ENCODE measurements at places on chromosomes 12 and 14. TPM values are rescaled to one million over a fixed set of nuclear protein-coding genes. Genes with fewer than 3 reads are reported as not detected.

The LRP1-AS gene
- total RNA-seq, result not detected

The MAP3K9 gene
- total RNA-seq, result not detected

The MUCL1 gene
- total RNA-seq, result not detected

The TDRD9 gene
- total RNA-seq, result 1.1 TPM

The PA2G4 gene
- 84.4 TPM for total RNA-seq

The PPP1R1A gene
- total RNA-seq, result 254 TPM

The ZC3H10 gene
- total RNA-seq, result 3.4 TPM

The LMNTD1 gene
- total RNA-seq, result not detected

The PLBD2 gene
- total RNA-seq, result 31.8 TPM

The CLEC12A gene
- total RNA-seq, result not detected

The CTSG gene
- 4.8 TPM for total RNA-seq

The ALDH1L2 gene
- total RNA-seq, result 7.0 TPM

The KIF21A gene
- total RNA-seq, result 24.9 TPM

The AKAP6 gene
- 0.94 TPM for total RNA-seq

The PTPRB gene
- 53.1 TPM for total RNA-seq

The PLCZ1 gene
- total RNA-seq, result not detected

The FAM234B gene
- total RNA-seq, result 5.9 TPM

The ASCL1 gene
- not detected for total RNA-seq

The KRT1 gene
- not detected for total RNA-seq

The KLRC2 gene
- not detected for total RNA-seq

The THAP2 gene
- total RNA-seq, result 2.4 TPM

The EFS gene
- 9.2 TPM for total RNA-seq

The KRT78 gene
- not detected for total RNA-seq

The C12orf42 gene
- total RNA-seq, result not detected

The RFX4 gene
- not detected for total RNA-seq

The LRRC43 gene
- total RNA-seq, result 1.3 TPM

The RTN1 gene
- 92.9 TPM for total RNA-seq

The DEPDC4 gene
- total RNA-seq, result 2.0 TPM

The IL23A gene
- not detected for total RNA-seq

The LRRIQ1 gene
- not detected for total RNA-seq

The NTF3 gene
- not detected for total RNA-seq

The AQP2 gene
- not detected for total RNA-seq

The CPNE6 gene
- not detected for total RNA-seq

The TTC7B gene
- total RNA-seq, result 31.0 TPM

The YLPM1 gene
- 48.4 TPM for total RNA-seq

The CDC42BPB gene
- total RNA-seq, result 170 TPM

The ESR2 gene
- total RNA-seq, result 2.0 TPM

The KRT80 gene
- total RNA-seq, result not detected

The TSHR gene
- total RNA-seq, result not detected

The RITA1 gene
- 11.0 TPM for total RNA-seq
